Transverse colon (tissue), 4 donors: ENCODE measurements at places on chromosomes 3 and 15. TPM values are rescaled to one million over a fixed set of nuclear protein-coding genes. Genes with fewer than 3 reads are reported as not detected.

The SAMD7 gene
- total RNA-seq: not detected

The SMCO1 gene
- not detected for total RNA-seq

The IQGAP1 gene
- 343 TPM for total RNA-seq

The HYPK gene
- total RNA-seq: 19.4 TPM

The DNASE1L3 gene
- 6.8 TPM for total RNA-seq

- peak overlapping the region; percentile 80 for H3K27ac ChIP-seq
- H3K36me3 ChIP-seq: no peaks in the 10 kb centered on the region
- H3K4me1 ChIP-seq: peaks cover 48% of the 10 kb centered on the region
- no peaks in the 10 kb centered on the region for H3K27me3 ChIP-seq
- DNase-seq: no peak
These were observed 9.9 kb downstream of the ARL6IP5 start for GRCh38 chr3:69094467-69095205.

DNA sequence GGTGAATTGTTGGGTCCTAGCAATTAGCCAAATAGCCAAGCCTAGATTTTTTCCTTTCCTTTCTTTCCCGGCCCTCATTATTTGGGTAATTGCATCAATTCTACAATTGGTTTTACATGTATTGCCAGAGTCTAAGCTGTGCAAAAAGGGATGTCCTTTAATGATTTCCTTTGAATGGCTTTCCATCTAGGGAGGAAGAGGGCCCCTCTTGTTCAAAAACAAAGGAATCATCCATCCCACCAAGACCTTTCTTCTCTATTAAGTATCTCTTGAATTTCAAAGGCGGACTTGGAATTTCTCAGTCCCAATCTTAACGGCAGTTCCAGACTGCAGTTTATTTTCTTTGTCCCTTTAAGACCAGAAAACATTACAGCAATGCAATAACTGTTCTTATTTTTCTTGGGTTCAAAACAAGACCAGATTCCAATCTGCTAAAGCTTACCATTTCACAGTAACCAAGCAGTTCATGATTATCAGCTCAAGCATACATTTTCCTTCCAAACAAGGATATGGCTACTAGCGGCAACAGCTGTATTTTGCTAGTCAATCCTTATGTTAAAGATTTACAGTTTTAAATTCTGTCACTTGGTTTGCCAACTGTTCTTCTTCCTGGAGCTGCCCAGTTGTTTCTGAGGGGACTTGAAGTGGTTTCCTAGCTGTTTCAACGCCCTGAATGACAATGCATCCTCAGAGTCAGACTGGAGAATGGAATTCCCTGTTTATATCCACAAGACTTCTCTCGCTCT, 91.4 kb upstream of the LRIG1 start:
- no peaks in the 10 kb centered on the region for H3K27me3 ChIP-seq
- H3K4me1 ChIP-seq: no peaks in the 10 kb centered on the region
- no peak overlapping the region for H3K27ac ChIP-seq
- no peak for DNase-seq
- H3K4me3 ChIP-seq: no peak overlapping the region

DNA sequence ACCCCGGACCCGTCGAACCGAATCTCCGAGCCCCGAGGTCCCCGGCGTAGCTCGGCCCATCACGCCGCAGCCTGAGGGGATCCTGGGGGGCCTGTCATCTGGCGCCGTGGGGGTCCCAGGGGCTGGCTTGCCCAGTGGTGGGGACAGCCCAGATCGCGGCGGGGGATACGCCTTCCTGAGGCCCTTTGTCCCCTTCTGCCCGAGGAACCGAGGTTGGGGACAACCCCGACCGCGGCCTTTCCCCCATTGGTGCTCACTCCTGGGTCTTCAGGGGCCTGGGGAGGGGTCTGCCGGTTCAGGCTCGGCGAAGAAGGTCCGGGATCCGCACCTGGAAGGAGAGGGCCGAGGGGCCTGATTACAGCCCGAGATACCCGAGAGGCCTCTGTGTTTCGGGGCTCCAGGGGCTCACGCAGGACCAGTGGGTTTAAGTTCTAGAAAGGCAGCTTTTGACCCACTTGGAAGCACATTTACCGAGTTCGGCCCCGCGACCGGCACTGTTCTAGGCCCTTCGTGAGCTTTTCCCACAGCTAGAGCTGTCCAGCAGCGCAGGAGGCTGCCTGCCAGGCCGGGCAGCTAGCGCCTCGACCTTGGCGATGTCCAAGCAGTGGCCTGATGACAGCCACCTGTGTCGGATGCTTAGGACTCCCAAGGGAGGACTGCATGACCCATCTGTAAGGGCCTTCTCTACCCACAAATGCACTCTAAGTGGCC, 504 bp downstream of the ABHD2 start:
- H3K4me1 ChIP-seq: peaks cover 19% of the 10 kb centered on the region
- H3K27ac ChIP-seq: peak overlapping the region; percentile 91
- H3K4me3 ChIP-seq: peak overlapping the region; percentile 80
- peak; percentile 36 for DNase-seq
- no peaks in the 10 kb centered on the region for H3K36me3 ChIP-seq

GRCh38 chr15:66036859-66037258, 167.6 kb downstream of the RAB11A start:
- H3K36me3 ChIP-seq: no peaks in the 10 kb centered on the region
- no peaks in the 10 kb centered on the region for H3K4me1 ChIP-seq
- no peak overlapping the region for H3K4me3 ChIP-seq
- H3K27ac ChIP-seq: no peak overlapping the region
- no peak for DNase-seq

GRCh38 chr15:25862071-25862471, 1.1 kb downstream of the ATP10A start:
- peak overlapping the region; percentile 62 for H3K4me3 ChIP-seq
- DNase-seq: no peak
- H3K4me1 ChIP-seq: peaks cover 13% of the 10 kb centered on the region
- no peaks in the 10 kb centered on the region for H3K27me3 ChIP-seq
- peak overlapping the region; percentile 83 for H3K27ac ChIP-seq

DNA sequence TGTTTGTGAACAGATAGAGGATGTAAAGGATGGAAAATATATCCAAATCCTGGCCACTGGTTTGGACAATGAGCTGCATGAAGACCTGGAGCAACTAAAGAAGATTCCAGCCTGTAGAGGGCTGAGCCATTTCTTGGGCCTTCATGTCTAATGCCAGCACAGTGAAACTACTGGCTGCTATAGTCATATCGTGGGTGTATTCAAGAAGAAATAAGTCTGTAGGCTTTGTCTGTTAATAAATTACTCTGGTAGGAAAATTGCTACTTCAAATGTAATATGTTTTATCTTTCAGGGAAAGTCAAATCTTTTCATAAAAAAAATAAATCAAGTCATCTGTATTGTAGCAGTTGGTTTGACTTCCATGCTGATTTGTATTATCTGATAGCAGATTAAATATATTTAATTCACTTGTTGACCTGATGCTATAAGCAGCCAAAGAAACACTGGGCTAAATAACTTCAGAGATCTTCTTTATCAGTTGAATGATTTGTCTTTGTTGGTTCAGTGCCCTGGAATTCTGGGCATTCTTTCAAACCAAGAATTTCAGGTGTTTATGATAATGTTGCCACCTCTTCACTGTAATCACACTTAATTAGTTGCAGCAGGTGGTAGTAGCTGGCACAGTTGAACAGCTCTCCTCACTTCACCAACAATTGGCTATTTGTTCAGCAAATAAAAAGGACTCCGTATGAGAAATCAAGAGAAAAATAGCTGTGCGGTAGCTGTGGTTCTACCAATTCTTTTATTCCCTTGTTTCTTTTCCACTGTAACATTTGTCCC, 1109.5 kb downstream of the NSUN3 start:
- no peak for DNase-seq
- no peak overlapping the region for H3K4me3 ChIP-seq
- H3K4me1 ChIP-seq: no peaks in the 10 kb centered on the region
- no peaks in the 10 kb centered on the region for H3K36me3 ChIP-seq
- H3K27me3 ChIP-seq: no peaks in the 10 kb centered on the region

DNA sequence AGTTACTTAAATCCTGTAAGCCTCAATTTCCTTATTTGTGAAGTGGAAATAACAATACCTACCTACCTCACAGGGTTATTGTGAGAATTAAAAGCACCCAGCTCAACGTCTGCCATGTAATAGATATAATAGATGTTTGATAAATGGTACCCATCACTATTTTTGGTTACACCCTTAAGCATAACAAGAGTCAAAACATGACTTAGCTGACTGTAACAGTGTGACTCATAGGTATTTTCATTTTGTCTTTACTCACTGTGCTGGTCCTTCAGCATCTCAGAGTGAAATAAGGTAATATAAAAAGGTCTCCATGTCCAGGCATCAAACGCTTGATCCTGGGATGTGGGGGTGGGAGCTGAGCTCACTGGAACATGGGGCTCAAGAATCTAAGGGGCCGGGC, 3.1 kb downstream of the CPLX3 start:
- peaks cover 4% of the 10 kb centered on the region for H3K4me1 ChIP-seq
- no peak for DNase-seq
- no peaks in the 10 kb centered on the region for H3K36me3 ChIP-seq
- H3K27ac ChIP-seq: no peak overlapping the region

DNA sequence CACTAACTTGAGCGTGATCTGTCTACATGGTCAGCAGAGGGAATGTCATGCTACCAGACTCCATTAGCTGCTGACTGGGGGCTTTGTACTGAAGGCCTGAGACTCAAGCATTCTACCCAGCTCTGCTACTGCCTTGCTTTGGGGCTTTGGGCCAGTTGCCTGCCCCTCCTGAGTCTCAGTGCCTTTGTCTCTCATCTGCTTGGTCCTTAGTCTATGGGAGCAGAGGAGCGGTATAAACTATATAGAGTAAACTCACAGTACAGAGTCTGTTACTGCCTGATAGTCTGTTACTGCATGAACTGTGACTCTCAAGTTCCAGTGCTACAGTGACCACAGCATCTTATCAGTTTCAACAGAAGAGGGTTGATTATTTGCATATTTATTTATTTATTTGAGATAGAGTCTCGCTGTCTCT, 38.5 kb upstream of the C15orf39 start:
- no peaks in the 10 kb centered on the region for H3K36me3 ChIP-seq
- H3K27ac ChIP-seq: no peak overlapping the region
- H3K27me3 ChIP-seq: no peaks in the 10 kb centered on the region
- H3K4me1 ChIP-seq: no peaks in the 10 kb centered on the region
- H3K4me3 ChIP-seq: no peak overlapping the region

- no peaks in the 10 kb centered on the region for H3K36me3 ChIP-seq
- H3K4me1 ChIP-seq: peaks cover 6% of the 10 kb centered on the region
- peak overlapping the region; percentile 37 for H3K4me3 ChIP-seq
- peaks cover 98% of the 10 kb centered on the region for H3K27me3 ChIP-seq
- no peak for DNase-seq
These were observed 5.2 kb upstream of the GATA2 start for GRCh38 chr3:128498127-128498626.

- no peak overlapping the region for H3K27ac ChIP-seq
- H3K36me3 ChIP-seq: no peaks in the 10 kb centered on the region
- no peaks in the 10 kb centered on the region for H3K27me3 ChIP-seq
- no peak overlapping the region for H3K4me3 ChIP-seq
These were observed 116.1 kb downstream of the IMPG2 start for GRCh38 chr3:101204246-101204645.

DNA sequence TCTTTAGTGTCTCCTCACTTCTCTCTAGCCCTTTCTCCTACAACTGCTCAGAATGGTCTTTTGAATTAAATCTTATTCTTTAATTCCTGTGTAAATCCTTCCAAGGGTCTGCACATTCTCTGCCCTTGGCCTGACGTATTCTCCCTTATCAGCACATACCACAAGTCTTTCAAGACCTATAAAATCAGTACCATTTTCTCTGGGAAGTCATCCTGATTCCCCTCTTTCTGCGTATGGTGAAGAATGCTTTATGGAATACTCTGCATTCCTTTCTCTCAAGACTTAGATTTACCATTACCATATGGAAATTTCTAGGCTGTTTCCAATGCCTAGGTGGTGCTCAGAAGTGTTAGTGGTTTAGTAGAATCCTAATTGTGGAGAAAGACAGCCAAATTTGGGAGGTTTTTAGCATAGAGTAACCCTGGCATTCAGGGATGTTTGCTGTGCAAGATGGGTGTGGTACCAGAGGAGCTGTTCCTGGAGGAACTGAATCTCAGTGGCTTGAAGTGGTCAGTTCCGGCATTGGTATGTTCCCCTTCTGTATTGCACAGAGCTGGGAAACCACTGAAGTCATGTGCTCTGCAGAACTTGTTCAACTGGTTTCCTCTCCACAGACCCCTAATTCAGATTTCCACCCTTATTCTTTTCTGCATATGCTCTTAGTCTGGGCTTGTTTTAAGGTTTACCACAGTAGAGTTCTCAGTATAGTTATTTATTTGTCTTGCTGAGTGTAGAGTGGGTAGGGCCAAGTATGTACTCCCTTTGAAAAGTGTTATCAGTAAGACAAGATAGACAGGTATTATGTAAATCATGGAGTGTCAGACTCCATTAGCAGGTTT, 24.5 kb downstream of the IQGAP1 start:
- peak; percentile 66 for DNase-seq
- peaks cover 43% of the 10 kb centered on the region for H3K4me1 ChIP-seq
- H3K36me3 ChIP-seq: no peaks in the 10 kb centered on the region
- H3K27ac ChIP-seq: peak overlapping the region; percentile 74
- H3K27me3 ChIP-seq: no peaks in the 10 kb centered on the region

GRCh38 chr3:106296062-106296461, 427.2 kb upstream of the CBLB start:
- H3K4me1 ChIP-seq: no peaks in the 10 kb centered on the region
- no peaks in the 10 kb centered on the region for H3K27me3 ChIP-seq
- H3K4me3 ChIP-seq: no peak overlapping the region
- no peaks in the 10 kb centered on the region for H3K36me3 ChIP-seq

GRCh38 chr15:64755427-64755940, 19.9 kb downstream of the RBPMS2 start:
- no peaks in the 10 kb centered on the region for H3K27me3 ChIP-seq
- H3K36me3 ChIP-seq: no peaks in the 10 kb centered on the region
- H3K27ac ChIP-seq: peak overlapping the region; percentile 10
- no peaks in the 10 kb centered on the region for H3K4me1 ChIP-seq
